Inflammatory macrophage treated with lipopolysaccharide for 1 hour (primary cell): ENCODE measurements at places on chromosomes 7 and 10.

GRCh38 chr10:129102906-129103693 is 363.9 kb upstream of the MGMT start:
- DNase-seq: no peak

DNA sequence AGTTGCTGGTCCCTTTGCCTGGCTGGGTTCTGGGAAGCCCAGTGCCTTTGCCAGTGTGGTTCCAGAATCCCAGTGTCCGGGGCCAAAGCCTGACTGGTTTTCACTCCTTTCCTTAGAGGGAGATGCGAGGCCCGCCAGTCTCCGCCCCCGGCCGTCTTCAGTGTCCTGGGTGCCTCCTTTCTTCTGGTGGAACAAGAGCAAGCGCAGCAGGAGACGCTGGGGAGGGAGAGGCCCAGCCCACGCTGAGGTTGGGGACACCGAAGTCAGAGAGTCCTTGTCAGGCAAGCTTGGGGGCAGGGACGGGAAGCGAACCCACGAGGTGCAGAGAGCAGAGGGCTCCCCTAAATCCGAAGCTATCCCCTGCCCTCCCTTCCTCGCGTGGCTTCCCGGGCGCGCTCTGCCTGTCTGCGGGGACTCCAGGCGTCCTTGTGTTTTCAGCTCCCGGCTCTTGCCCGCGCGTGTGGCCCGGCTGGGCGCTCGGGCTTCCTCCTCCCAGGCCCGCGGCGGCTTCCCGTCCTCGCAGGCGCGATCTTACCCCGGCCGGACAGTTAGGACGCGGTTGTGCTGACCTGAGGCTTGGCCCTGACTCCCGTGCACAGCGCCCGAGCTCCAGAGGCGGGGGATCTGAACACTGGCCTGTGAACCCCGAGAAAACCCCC is 60.6 kb upstream of the UBE3C start:
- DNase-seq: no peak

DNA sequence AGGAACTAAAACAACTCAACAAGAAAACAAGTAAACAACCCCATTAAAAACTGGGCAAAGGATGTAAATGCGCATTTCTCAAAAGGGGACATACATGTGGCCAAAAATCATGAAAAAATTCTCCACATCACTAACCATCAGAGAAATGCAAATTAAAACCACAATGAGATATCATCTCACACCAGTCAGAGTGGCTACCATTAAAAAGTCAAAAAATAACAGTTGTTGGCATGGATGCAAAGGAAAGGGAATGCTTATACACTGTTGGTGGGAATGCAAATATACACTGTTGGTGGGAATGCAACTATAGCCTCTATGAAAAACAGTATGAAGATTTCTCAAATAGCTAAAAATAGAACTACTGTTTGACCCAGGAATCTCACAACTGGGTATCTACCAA is 60.0 kb upstream of the LANCL2 start:
- DNase-seq: no peak

GRCh38 chr7:31014826-31015225 is 37.3 kb upstream of the ADCYAP1R1 start:
- no peak for DNase-seq

DNA sequence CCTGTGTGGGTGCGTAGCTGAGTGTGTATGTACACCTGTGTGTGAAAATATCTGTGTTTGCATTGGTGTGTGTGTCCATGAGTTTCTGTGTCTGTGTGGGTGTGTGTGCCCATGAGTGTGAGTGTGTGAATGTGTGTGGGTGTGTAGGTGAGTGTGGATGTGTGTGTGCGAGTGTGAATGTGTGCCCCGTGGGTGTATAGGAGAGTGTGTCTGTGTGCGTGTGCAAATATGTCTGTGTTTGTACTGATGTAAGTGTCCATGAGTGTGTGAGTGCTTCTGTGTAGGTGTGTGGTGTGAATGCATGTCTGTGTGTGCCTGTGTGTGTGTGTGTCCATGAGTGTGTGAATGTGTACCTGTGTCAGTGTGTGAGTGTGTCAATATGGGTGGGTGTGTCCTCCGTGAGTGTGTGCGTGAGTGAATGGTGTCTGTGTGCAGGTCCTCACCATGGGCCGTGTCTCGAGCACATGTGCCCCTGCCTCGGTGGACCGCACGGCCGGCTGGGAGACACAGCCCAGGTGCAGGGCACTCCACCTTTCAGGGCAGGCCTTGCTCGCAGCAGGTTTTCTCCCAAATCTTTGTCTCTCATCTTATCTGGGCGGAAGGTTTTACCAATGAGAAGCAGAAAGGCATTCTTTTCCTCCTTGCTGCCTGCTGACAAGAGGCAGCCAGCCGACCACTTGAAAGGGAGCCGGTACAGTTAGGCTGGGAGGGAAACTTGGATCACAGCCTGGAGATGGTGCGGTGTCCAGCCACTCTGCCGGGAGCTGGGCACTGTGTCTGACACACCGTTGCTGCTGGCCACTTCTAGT is 107.1 kb upstream of the FAM20C start:
- no peak for DNase-seq

GRCh38 chr7:94276795-94277194 is 117.9 kb upstream of the COL1A2 start:
- DNase-seq: no peak

DNA sequence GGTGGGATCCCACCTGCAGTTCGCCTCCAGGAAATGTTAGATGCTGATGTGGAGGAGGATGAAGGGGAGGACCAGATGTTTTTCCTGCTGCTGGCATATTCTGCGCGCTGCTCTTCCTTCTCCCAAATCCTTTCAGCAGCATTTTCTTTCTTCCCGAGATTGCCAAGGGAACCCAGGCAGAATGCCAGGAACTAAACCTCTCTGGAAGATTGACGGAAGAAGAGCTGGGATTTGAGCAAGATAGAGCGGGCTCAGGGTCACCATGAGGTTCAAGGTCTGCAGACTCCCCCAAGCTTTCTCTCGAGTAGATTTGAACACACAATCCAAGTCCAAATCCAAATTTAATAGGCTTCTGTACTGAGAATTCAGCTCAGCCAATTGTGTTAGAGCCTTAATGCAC is 345.2 kb upstream of the C7orf33 start:
- DNase-seq: no peak

DNA sequence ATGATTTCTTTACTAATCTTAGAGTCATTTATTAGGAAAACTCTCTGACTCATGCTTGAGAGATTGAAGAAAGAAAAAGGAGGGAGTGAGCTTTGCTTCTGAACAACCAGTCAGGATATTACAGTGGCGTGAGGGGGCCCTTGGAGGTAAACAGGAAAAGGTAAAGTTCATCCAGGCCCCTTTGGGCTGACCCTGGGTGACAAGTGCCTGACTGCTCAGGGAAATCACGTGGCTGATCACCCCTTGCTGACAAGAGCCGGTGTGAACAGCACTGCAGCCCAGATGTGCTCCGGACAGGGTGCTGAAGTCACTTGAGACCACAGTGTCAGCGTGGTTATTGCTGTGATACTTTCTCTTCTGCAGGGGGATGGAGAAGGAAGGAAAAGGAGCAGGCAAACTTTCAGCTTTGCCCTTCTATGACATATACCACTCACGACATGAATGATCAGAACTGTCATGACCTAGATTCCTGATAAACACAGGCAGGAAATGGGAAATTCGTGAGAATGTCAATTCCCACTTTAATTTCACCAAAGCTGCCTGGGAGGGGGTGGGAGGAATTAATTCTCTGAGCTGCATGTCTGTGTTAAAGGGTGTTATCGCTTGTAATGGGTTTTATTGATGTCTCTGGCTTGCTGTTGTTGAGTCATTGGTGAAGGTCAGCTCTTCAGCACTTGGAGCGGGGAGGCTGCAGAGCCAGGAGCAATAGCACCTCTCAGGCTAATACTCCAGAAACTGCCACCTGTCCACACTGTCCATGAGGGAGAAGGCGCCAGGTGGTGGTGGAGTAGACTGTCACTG is 139.8 kb upstream of the AOAH start:
- DNase-seq: no peak

GRCh38 chr10:11018855-11019631 is 1.4 kb downstream of the CELF2 start:
- no peak for DNase-seq

GRCh38 chr7:104208421-104208780 is 588 bp upstream of the ORC5 start:
- DNase-seq: no peak

GRCh38 chr7:156479596-156479995 is 161.0 kb upstream of the RNF32 start:
- DNase-seq: no peak

- no peak for DNase-seq
Observed at GRCh38 chr10:132397671-132398565, 918 bp downstream of the PWWP2B start.

DNA sequence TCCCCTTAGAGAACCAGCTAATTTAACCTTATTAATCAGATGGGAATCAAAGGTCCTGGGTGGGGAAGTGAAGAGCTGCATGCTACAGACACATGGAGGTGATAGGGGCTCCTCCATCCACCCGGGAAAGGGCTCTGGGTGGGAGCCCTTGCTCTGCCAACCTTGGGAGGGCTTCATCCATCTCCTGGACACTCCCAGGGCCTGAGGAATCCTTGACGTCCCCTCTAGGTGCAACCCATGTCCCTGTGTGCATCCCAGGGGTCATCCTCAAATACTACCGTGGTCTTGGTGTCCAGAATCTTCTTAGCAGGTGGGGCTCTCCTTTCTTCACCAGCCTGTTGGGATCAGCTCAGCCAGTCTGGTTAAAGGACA is 55.4 kb upstream of the IGFBP3 start:
- no peak for DNase-seq

- no peak for DNase-seq
Observed at GRCh38 chr10:83680470-83680891, 458.8 kb upstream of the GHITM start.

DNA sequence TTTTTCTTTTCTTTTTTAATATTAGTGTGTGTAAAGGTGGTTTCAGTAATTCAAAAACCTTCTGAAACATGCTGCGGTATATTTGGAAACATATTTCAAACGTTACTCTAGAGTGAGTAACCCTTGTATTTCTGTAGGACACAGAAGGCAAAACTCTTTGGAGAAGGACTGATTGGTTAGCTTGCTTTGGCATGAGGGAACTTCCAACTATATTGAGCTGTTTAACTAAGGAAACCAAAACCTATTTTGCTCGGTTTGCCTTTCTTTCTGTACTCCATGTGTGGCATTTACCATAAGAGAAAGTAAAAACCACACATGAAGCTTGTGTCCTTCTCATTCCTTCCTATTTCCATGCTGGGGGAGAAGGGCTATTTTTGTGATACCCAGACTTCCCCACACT is 149.8 kb downstream of the DYNC1I1 start:
- no peak for DNase-seq

GRCh38 chr7:152050547-152050971 is 25.1 kb downstream of the GALNT11 start:
- DNase-seq: no peak
